Brain (organoid and tissue), 16 donors: ENCODE measurements at places on chromosomes 2 and 18. TPM values are rescaled to one million over a fixed set of nuclear protein-coding genes. Genes with fewer than 3 reads are reported as not detected.
A peak's percentile ranks its signal among the peaks of the same experiment; 100 is the strongest.

DNA sequence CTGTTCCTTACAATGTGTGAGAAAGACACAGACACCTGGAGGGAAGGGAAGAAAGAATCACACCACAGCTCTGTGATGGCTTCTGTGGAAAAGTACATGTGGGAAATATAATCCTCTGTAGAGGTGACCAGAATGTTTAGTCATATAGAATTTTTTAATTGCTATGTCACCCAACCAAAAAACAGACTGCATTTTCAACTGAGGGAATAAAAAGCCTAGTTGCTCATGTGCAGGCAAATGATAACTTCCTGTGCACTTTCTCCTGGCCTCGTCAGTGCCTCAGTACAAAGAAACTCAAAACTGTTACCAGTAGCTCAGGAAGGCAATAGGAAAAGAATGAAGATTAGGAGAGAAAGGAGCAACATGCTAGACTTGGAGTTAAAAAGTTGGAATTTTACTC lies 326.8 kb downstream of the OSR1 start:
- no peak for DNase-seq

- DNase-seq: no peak
These were observed 91.7 kb upstream of the LCLAT1 start for GRCh38 chr2:30355306-30355705.

The REG1B gene
- polyA plus RNA-seq: not detected

- peak; percentile 97 for DNase-seq
These were observed at the start of gene HAUS1 for GRCh38 chr18:46104128-46104911. HAUS1 (plus strand) TSS chr18:46104385; CDS start chr18:46104412, 27 bp downstream.

The IL1F10 gene
- not detected for polyA plus RNA-seq

- peak; percentile 39 for DNase-seq
These were observed 54.7 kb downstream of the ASAP2 start for GRCh38 chr2:9261231-9261883.

GRCh38 chr2:142502402-142502801 lies 371.6 kb upstream of the LRP1B start:
- DNase-seq: no peak

The MSH6 gene
- 47.1 TPM for polyA plus RNA-seq

The C2orf78 gene
- not detected for polyA plus RNA-seq

GRCh38 chr2:60505880-60506260 lies 47.6 kb downstream of the BCL11A start:
- no peak for DNase-seq

The OR6B2 gene
- not detected for polyA plus RNA-seq

The CIB4 gene
- polyA plus RNA-seq: not detected

The FBLN7 gene
- 32.4 TPM for polyA plus RNA-seq

The SERPINB2 gene
- polyA plus RNA-seq: not detected

- no peak for DNase-seq
These were observed 9.6 kb upstream of the TGIF1 start for GRCh38 chr18:3440341-3440740.

DNA sequence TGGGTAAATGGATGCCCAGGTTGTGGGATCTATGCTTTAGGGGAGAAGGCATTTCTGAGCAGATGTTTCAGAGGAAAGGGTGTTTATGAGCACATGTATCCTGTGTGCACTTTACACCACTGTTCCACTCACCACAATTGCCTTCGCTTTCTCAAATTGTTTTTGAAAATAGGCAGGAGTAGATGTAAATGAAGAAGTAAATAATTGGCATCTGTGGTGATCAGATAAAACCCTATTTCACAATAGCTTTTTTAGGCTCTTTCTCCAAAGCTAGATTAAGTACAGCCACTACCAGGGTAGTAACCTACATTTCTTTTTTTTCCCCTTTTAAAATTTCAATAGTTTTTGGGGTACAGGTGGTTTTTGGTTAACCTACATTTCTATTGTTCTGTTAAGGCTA lies 40.6 kb downstream of the TMEM178A start:
- DNase-seq: no peak

DNA sequence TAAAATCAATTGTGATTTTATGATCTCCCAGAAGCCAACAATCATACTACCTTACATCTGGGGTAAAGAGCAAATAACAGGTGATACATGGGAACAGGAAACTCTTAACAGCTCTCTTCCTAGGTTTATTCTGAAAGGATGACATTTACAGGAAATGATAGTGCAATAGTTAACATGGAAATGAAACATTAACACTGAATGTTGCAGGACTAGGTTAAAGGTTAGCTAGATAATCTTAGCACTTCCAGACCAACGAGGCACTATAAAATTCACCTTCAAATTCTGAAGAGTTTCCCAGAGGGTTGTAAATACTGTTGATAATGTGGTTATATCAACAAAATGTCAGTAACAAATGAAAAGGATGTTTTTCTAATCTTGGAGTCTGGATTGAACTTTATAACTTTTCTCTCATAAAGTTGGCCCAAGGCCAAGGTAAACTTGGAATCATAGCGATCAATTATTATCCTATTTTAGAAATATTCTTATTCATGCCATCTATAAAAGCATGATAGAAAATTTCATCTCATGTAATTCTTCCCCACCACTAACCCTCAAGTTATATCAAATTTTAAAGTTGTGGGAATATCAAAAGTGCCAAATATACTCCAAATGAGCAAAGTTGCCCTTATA lies 32.9 kb upstream of the GCG start:
- no peak for DNase-seq

- DNase-seq: no peak
These were observed 80.3 kb downstream of the NPAS2 start for GRCh38 chr2:100900156-100900795.

DNA sequence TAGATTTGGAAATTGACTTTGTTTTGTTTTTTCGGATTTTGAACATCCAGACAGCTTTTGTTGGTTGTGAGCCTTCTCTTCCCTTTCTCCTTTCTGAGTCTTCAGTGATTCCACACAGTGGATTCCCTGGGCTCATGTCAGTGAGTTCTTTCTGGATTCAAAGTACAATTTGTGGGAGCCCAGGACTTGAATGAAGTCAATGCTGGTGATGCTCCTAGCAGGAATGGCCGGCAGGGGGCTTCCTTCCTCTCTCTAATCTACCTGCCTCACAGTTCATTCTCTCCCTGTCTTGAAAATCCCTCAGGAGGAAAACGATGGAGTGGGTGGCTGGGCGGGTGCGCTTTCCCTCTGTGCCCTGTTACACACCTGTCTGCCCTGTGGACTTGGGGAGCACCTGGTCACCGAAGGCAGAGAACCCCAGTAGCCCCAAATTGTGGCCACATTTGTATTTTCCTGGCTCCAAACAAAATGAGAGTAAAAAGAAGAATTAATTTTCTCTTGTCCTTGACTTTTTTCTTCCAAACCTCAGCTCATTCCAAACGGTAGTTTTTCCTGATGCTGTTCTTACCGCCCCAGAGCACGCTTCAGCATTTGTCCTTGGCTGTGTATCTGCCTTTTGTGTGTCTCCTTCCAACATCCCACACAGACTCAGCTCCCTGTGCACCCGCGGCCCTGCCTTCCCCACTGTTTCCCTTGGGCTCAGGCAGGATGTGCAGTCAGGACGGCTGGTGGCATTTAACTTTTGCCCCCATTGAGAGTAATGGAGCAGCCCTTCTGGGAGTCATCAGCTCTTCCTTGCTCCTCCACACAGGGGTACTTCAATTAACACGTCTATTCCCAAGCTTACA lies 86.6 kb downstream of the MARCO start:
- peak; percentile 19 for DNase-seq

DNA sequence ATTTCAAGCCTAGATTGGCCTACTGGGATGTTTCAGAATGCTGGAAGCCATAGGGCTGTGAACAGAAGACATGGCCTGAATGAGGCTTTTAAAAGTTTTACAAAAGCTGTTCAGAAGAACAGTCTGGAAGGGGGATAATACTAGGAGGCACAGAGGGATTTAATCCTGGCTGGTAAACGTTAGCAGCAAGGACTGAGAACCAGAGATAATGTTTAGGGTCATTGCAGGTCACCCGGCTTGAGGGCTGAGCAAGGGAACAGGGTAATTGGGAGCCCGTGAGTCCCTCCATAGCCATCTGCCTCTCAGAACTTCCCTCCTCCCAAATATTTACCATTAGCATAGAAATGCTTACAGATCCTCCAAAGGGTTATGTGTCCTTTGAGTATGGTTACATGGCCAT lies 765.4 kb downstream of the TMEM182 start:
- no peak for DNase-seq

The CDKL4 gene
- not detected for polyA plus RNA-seq

GRCh38 chr2:196823750-196824522 lies 14.8 kb upstream of the C2orf66 start:
- no peak for DNase-seq

DNA sequence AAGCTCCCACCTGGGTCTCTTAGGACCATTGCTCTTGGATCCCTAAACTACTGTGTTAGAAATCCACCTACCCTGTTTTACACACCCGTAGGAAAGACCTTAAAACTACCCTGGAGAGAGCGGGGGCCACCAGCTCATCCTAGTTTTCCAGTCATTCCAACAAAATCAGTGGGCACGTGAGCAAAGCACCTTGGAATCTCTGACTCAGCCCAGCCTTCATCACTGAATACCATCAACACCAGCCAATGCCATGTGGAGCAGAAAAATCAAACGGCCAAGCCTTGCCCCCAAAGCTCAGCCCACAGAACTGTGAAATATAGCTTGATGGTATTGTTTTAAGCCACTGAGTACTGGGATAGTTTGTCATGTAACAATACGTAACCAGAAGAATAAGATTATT lies 449.7 kb upstream of the CHAC2 start:
- DNase-seq: no peak
